Activated CD8-positive, alpha-beta memory T cell treated with anti-CD3 and anti-CD28 coated beads for 24 hours (primary cell): ENCODE measurements at places on chromosomes 1 and 21.

DNA sequence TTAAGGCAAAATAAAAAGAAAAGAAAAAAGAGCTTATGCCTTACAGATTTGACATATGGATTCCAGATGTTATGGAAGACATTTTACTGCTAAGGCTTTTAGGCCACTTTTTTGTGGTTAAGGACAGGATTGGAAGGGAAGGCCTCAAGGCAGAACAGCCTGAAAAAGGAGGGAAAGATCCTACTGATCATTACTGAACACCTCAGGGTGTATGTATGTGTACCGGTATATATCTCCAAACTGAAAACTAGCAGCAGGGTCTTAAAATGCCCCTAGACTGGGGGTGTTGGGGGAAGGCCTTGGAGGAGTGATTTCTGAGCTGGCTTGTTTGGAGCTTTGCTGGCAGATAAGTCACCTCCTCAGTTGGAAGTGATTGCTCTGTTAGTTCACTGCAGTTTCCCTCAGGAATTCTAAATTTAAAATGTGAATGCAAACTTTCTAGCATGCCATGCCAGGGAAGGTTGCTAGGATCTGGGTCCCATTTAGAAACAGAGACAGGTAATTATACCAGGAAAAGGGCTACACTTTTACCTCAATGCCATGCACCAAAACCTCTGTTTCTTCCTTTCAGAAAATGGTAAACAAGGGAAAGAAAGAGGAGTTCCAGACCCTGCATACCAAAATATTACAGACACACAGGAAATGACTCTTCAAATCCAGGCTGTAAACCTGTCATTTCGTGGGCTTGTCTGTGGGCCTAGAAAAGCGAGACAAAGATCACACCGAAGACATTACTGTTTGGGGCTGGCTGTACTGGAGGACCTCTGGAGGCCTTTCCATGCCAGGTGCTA is 15.0 kb downstream of the C1orf52 start:
- DNase-seq, result no peak

DNA sequence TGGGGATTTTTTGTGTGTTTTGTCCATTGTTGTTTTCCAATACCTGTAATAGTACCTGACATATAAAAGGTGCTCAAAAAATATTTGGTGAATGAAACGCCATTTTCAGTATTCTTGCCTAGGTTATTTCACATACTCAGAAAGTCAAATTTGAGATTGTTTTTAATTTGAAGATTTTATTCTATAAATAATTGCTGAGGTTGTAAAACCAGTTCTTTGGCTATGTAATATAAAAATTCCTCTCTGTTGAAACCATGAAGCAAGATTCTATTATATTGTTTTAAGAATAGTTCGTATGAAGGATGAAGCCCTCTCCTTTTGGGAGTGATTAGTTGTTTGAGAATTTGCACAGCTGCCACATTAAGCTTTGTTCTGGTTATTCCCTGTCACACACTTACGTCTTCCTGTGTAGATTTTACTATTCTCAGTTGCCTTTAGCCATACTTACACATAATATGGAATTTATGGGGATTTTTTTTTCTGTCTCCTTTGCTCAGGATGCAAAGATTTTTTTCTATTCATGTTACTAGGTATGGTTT is 60.2 kb upstream of the MPC2 start:
- DNase-seq, result no peak

DNA sequence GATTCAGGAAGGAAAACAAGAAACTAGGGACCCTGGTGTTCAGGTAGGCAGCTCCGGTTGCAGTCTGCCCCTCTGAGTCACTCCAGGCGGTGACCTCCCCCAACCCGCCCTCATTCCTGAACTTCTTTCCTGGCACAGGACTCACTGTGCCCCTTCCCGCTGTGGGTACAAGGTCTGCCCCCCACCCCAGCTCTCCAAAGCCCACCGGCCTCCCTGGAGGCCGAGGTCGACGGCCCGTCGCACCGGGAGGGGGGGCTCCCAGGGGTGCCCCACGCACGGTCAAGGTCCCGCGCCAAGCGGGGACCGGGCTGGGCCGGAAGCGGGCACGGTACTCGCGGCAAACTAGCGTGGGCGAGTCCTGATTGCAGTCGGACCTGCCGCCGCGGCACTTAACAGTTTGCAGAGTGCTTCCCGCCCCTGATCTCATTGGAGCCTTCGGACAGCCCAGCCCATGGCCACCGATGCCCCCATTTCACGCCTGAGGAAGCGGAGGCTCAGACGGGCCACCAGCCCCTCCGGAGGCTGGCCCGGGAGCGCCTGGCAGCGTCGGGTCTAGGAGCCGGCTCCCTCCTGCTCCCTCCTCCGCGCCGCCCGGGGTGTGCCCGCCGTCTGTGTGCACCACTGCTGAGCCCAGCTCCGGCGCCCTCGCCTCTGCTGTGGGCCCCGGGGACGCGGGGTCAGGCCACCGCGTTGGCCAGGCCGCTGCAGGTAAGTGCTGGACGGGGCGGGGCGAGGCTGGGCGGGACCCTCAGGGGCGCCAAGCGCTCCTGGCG is at the start of gene GJB3:
TSS of gene GJB3 (plus strand) at position 144 of the 773 bp plus-strand sequence. CDS start 3,549 bp downstream, outside the sequence.
- no peak for DNase-seq

DNA sequence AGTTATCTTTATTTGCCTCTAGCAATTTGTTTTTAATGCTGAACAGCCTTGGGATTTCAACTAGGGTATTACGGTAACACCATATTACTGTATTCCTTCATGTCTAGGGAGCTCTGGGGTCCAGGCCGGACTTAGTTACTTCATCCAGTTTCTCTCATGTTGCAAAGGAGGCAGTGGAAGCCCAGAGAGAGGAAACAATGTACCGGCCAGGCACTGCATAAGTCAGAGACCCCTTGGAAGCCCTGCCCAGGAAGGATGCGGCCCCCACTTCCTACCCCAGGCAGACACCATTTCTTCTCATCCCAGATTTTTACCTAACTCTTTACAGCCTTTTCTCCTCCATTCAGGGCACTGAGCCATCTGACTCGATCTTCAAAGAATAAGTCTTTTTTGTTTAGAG is 32.5 kb downstream of the TRABD2B start:
- DNase-seq, result no peak

DNA sequence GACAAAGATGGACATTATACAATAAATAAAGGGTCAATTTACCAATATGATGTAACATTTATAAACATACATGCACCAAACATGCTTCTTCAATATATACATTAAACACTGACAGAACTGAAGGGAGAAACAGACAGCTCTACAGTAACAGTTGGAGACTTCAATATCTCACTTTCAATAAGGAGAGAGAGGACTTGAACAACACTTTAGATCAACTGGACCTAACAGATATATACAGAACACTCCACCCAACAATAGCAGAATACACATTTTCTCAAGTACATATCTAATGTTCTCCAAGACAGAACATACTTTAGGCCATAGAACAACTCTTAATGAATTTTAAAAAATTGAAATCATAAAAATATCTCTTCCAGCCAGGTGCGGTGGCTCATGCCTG is 50.6 kb upstream of the TTC39A start:
- DNase-seq, result no peak

DNA sequence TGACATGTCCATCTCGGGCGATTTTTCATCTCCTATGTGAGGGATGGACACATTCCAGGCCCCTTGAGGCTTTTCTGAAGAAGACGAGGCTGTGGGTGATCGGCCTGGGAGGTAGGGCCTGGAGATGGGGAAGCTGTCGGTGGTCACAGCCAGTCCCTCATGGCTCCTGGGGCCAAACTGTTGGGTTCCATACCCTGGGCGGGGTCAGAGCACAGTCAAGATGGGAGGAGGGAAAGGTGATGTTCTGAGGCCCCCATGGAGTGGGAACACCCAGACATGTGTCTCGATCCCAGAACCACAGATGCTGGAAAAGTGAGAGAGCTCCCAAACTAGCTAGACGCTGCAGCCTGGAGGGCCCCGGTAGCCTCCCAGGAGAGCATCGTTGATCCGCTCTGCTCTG is 157.5 kb upstream of the C1orf174 start:
- DNase-seq, result no peak

GRCh38 chr1:181985936-181986906 is 75.3 kb downstream of the ZNF648 start:
- no peak for DNase-seq

- DNase-seq, result no peak
Observed at GRCh38 chr1:159067699-159068621, 8.6 kb downstream of the AIM2 start.

DNA sequence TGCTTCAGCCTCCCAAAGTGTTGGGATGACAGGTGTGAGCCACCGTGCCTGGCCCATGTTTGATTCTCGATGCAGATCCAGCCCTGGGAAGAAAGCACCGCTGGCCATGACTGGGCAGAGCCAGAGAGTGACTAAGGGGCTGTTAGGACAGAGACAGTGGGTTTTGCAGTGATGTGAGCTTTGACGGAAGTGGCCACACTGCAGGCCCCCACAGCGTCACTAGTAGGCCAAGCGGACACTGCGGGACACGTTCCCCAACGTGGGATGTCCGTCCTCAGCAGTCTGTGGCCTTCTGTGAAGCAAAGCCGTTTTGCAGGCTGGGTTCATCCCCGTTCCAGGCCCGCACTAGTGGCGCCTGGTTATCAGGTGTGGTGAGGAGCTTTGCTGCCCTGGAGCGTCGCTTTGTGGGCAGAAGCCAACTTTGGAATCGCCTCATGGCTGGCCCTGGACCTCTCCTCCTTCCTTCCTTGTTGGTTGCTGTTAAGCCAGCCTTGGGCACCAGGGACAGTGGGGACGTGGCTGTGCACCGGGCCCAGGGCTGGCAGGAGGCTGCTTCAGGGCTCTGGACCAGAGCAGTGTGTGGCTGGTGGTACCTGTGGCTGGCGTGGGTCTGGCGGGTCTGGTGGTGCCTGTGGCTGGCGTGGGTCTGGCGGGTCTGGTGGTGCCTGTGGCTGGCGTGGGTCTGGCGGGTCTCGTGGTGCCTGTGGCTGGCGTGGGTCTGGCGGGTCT is 41.2 kb downstream of the SKI start:
- DNase-seq, result no peak

- DNase-seq, result no peak
Observed at GRCh38 chr1:218546314-218546713, 201.2 kb downstream of the TGFB2 start.

- DNase-seq, result no peak
Observed at GRCh38 chr1:182574156-182574555, 14.9 kb downstream of the RNASEL start.

- DNase-seq, result no peak
Observed at GRCh38 chr1:38579056-38579455, 280.5 kb downstream of the RRAGC start.

DNA sequence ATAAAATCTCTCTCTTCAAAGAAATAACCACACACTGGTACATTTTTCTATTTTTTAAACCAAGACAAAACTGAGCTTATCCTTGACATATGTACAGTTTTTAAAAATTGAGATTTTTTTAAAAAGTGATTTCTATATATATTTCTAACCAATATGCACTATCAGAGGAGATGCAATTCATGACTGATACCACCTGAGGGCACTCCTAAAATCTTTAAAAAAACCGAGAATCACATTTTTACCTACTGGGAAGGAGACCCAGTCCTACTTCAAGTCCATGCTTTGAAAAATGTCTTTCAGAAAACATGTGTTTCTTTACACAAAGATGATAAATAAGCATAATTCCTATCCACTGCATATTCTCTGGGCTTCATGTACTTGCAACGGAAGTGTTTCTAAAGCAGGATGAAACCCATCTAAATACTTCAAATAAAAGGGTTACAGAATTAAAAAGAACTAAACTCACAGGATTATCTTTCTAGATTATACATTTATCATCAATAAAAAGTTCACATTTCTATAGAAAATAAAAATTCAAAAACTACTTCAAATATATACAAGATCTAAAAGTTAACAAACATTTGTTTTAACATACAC is 98.6 kb downstream of the ENAH start:
- no peak for DNase-seq

- DNase-seq, result no peak
Observed at GRCh38 chr1:115907092-115907491, 66.2 kb upstream of the NHLH2 start.
